Activated CD4-positive, alpha-beta memory T cell treated with anti-CD3 and anti-CD28 coated beads, Interleukin-2, amount 10 ng/mL, durations not matched to agents 7 days and 5 days (primary cell): ENCODE measurements at places on chromosomes 3 and 15.

GRCh38 chr15:66151809-66152208 is 101.7 kb downstream of the MEGF11 start:
- no peak overlapping the region for H3K4me3 ChIP-seq
- H3K36me3 ChIP-seq = no peaks in the 10 kb centered on the region
- DNase-seq = no peak

DNA sequence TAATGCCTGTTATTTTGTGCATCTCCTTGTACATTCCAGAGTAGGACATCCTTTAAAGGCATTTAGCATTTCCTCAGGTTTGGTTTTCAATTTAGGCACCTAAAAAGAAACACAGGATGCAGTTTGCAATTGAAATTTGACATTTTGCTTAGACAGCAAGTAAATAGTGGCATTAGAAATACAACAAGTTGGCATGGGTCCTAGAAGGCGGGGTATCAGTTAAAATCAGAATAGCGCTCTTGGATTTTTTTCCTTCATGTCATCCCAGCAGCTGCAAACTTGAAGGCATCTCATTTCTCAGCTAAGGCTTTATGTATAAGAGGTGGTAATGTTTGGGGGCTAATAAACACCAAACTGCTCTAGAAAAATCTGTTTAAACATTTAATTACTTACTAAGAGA is 47.5 kb upstream of the SKOR1 start:
- no peak overlapping the region for H3K27ac ChIP-seq
- H3K36me3 ChIP-seq = no peaks in the 10 kb centered on the region
- H3K4me1 ChIP-seq = no peaks in the 10 kb centered on the region
- no peak for DNase-seq

DNA sequence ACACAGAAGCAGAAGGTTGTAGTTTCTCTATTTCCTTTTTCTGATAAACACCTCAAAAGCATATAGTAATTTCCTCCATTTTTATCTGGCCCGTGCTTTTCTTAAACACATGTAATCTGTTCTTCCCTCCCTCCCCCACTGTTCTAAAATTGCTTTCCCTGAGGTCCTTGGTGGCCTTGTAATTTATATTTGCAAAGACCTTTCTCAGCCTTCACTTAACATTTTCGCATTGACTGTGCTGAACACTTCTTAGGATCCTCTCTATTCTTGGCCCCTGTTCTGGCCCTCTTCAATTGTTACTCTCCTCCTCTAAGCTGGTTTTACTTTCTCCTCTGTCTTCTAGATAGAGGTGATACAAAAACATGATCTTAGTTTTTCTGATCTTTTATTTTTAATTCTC is 28.3 kb downstream of the GAP43 start:
- H3K4me3 ChIP-seq = no peak overlapping the region
- H3K27ac ChIP-seq = no peak overlapping the region
- peaks cover 2% of the 10 kb centered on the region for H3K27me3 ChIP-seq
- DNase-seq = no peak
- H3K36me3 ChIP-seq = no peaks in the 10 kb centered on the region

DNA sequence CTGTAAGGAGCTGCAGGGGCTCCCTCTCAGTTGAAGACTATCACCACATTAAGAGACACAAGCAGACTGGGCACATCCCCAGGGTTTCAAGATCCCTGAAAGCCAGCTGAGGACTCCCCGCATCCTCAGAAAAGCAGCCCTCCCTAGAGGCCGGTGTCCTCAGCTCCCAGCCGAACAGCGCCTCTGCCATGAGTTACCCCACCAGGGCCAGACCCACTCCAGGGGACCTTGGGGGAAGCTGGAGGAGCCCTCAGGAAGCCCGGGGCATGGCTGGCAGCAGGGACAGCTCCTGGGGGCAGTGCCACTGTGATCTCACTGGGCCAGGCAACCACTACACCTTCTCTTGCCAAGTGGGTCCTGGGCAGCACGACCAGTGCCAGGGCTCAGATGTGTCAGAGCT is 8.1 kb downstream of the KLF15 start:
- DNase-seq = no peak
- H3K4me1 ChIP-seq = no peaks in the 10 kb centered on the region
- H3K27me3 ChIP-seq = no peaks in the 10 kb centered on the region

DNA sequence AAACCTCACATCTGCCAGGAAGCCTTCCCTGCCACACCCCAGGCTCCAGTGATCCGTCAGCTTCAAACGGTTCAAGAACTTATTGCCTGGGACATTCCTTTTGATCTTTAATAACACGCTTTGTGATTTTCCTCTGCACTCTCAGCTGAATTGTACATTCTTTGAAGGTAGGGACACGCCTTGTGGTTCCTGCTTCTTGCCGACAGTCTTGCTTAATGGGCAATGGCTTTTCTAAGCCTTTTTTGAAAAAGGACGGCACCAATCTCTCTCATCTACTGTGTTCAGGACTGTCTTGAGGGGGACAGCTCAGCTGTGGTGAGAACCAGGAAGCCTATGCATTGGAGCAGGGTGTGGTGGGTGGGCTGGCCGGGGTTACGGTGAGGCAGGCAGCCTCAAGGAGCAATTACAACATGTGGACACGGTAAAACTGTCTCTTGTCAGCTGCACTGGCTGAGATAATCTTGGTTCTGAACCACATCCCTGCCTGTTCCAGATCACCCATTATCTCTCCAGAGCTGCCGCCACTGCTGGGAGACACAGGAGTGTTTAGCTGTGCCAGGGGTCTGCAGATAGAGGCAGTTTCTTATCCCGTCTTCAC is 46.0 kb upstream of the GLCE start:
- no peak overlapping the region for H3K27ac ChIP-seq
- peaks cover 9% of the 10 kb centered on the region for H3K4me1 ChIP-seq
- no peaks in the 10 kb centered on the region for H3K36me3 ChIP-seq
- H3K27me3 ChIP-seq = peaks cover 29% of the 10 kb centered on the region

DNA sequence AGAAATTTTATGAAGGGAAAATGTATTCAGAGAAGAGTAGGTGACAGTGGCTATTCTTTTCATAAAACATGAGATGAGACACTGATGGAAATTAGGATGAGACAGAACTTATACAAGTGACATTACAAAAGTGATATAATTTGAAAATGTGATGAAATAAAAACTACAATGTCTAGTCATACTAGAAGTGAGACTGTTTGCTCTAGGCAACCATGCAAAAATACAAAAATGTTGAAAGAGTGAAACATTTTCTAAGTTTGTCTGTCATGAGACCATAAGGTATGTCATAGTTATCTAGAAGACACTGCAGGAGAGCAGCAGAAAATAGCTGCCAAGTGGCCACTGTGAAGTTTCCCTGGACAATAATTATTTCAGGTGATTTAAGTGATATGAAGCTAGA is 459.5 kb downstream of the DIPK2A start:
- no peak overlapping the region for H3K4me3 ChIP-seq
- no peaks in the 10 kb centered on the region for H3K4me1 ChIP-seq
- H3K36me3 ChIP-seq = no peaks in the 10 kb centered on the region
- no peak for DNase-seq
- H3K27ac ChIP-seq = no peak overlapping the region

DNA sequence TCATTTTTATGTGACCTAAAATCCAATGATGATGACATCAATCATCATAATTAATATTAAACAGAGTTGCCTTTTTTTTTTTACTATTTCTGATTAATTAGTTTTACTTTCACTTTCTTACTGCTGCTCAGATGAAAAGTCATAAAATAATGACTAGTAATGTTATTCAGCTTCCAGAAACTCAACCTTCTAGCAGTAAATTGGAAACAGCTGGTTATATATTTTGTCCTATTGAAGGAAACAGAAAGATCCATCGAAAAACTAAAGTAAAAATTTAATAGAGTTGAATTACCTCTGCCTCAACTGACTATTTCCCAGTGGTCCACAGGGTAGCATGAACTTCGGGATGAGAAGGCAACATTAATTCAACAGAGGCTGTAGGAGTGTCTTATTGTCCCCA is 107.1 kb upstream of the PTX3 start:
- no peaks in the 10 kb centered on the region for H3K4me1 ChIP-seq
- H3K4me3 ChIP-seq = no peak overlapping the region
- H3K27me3 ChIP-seq = no peaks in the 10 kb centered on the region
- DNase-seq = no peak
- no peaks in the 10 kb centered on the region for H3K36me3 ChIP-seq

- H3K27me3 ChIP-seq = no peaks in the 10 kb centered on the region
- H3K4me3 ChIP-seq = no peak overlapping the region
- no peaks in the 10 kb centered on the region for H3K4me1 ChIP-seq
- no peak for DNase-seq
- no peaks in the 10 kb centered on the region for H3K36me3 ChIP-seq
These were observed 24.6 kb downstream of the CYP19A1 start for GRCh38 chr15:51313644-51314280.

GRCh38 chr3:50737193-50737905 is 62.6 kb downstream of the DOCK3 start:
- H3K4me1 ChIP-seq = no peaks in the 10 kb centered on the region
- no peaks in the 10 kb centered on the region for H3K27me3 ChIP-seq
- no peaks in the 10 kb centered on the region for H3K36me3 ChIP-seq
- no peak overlapping the region for H3K4me3 ChIP-seq

GRCh38 chr3:114376516-114377185 is 82.8 kb downstream of the TIGIT start:
- H3K36me3 ChIP-seq = no peaks in the 10 kb centered on the region
- no peak overlapping the region for H3K4me3 ChIP-seq
